ENCODE measurements at places on chromosomes 5 and 9. TPM values are rescaled to one million over a fixed set of nuclear protein-coding genes. Genes with fewer than 3 reads are reported as not detected.

- peak; percentile 69 for DNase-seq
These were observed 237.5 kb downstream of the CD180 start for GRCh38 chr5:66958980-66959641.

DDX4 gene
- not detected for polyA plus RNA-seq

PCDHB6 gene
- polyA plus RNA-seq, result not detected

DNA sequence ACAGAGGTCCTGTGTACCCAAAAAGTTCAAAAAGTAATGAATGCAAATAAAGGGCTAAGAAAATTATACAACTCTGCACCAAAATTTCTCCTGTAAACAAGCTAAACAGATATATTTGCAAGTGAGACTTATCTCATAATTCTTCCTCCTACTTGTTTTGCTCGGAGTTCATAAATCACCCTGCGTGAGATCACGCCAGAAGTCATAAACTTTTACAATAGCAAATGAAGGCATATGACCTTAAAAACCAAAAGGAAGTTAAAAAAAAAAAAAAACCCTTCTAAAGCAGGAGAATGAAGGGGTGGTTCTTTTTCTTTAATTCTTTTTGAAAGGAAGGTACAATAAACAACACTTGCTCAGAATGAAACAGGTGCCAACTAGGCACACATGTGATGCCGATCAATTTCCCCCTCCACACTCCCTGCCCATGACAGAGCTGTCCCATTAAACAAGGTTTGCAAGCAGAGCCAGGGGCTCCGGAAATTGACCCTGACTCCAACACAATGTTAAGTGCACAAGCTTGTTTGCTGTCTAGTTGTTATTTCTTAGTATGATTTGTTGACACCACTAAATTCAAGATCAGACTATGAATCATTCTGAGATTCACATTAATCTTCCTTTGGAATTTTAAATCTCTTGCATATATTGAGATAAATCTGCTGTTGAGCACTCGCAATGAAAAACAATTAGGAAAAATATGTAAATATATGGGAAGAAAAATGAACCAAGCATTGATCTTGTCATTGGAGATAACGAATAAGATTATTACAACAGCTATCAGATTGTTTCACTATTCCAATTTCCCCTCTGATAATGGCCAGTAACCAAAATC lies 46.3 kb downstream of the DROSHA start:
- DNase-seq, result no peak

DNA sequence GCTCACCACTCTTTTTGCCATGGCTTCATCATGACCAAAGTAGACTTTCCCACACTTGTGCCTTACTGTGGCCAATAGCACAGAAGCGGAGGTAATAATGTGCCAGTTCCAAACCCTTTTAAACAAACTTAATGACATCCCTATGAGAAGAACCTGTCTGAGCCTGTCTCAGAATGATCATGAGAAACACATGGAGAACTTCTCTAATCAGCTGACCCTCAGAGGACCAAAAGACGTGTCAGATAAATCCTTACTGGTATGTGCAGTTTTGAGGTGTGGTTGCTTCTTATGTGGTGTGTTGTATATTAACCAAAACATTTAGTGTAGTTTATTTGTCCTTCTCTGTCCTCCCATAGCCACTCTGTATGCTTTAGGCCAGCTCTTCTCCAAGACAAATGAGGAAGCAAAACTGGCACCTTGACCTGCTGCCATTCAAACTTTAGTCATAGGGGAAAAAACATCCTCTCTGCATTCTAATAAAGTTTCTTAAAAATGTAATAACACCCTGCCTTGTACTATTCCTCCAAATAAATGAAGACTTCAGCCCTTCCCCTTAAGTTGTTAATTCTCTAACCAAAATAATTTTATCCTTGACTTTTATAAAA lies 168.9 kb downstream of the MUSK start:
- DNase-seq, result no peak

GRCh38 chr5:119370486-119370885 lies 14.7 kb downstream of the TNFAIP8 start:
- no peak for DNase-seq

DNA sequence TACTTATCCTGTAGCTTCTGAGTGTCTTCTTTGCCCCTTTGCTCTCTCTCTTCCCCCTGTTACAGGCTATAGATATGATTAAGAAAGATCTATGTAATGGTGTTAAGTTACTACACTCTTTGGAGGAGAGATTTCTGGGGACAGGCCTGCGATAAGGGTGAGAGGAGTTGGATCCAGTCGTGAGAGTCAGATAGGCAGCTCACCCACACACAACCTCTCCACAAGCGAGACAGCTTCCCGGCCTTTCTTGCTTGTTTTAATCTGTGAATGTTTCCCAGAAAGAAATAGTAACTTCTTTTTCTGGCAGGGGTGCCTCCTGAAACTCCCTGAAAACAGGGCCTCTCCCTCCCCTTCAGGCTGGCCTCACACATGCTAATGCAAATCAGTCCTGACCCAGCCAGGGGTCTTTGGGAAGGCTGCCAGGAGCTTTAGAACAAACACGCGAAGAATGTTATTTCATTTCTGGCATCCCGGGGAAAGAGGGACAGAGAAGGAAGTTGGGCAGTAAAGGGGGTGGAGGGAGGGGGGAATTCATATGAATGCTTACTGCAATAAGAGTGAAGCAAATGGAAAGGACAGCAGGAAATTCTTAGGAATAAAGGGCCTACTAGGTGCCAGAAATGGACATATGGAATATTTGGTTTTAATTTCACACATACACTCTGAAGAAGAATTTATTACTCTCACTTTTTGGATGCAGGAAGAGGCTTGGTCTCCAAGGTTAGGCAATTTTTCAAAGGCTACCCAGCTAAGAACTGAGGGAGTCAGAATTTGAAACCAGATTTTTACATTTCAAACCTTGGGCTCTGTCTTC lies 215.8 kb upstream of the TRIM32 start:
- no peak for DNase-seq

GRCh38 chr5:14935341-14935740 lies 63.8 kb upstream of the ANKH start:
- no peak for DNase-seq

- DNase-seq, result no peak
These were observed 318.0 kb downstream of the ACTL7B start for GRCh38 chr9:108537756-108538155.

- no peak for DNase-seq
These were observed 576.4 kb upstream of the SGCD start for GRCh38 chr5:155750571-155750970.

DNA sequence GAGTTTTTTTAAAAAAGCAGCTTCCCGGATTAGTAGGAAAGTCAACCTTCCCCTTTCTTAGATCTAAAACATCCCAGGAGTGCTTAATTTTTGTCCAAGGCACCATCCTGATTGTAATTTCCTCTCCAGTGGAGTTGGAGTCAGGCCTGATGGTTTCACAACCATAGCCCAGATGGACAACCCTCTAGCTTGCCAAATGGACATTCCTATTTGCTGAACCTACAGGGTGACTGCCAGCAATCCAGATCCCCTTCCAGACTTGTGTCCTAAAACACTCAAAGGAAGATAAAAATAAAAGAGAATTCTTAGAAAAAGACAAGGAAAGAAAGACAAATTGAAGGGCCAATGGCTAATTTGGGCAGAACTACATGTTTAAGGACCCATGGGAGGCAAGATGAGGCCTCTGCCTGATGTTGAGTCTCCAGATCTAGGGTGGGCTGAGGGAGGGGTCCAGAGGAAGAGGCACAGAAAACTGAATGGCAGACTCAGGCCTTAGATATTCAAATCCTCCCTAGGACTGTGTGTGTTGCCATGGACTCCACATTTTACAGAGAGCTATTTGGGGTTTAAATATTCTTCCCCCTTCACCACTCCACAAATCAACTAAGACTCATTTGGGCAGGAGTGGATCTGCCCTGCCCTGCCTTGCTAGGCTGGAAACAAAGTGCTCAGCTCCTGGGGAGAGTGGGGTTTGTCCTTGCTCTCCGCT lies 38.5 kb upstream of the SLC44A1 start:
- DNase-seq, result peak; percentile 91

DNA sequence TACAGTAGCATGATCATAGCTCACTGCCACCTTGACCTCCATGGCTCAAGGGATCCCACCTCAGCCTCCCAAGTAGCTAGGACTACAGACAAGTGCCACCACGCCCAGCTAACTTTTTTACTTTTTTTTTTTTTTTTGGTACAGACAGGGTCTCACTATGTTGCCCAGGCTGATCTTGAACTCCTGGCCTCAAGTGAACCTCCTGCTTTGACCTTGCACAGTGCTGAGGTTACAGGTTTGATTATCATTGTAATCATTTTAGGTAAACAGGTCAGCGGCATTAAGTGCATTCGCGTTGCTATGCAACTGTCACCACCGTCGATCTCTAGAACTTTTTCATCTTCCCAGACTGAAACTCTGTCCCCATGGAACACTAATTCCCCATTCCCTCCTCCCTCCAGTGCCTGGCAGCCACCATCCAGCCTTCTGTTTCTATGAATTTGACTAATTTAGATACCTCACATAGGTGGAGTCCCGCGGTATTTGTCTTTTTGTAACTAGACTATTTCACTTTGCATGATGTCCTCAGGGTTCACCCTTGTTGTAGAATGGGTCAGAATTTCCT lies 5.8 kb upstream of the CARD19 start:
- peak; percentile 27 for DNase-seq

- no peak for DNase-seq
These were observed 25.9 kb upstream of the MEGF9 start for GRCh38 chr9:120740132-120740531.

ARHGEF28 gene
- 3.4 TPM for polyA plus RNA-seq

DNA sequence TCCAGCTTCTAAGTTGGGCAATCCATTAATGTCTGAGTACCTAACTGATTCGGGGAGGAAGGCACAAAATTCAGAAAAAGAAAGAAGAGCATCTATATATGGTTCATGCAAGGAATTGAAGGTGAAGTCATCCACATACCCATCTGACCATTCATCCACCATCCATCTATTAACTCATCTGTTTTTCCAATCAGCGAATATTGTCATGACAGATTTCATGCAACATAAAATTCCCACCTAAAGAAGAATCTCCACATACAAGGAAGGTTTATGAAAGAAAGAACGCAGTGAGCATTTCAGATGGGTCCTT lies 164.7 kb downstream of the GRIA1 start:
- DNase-seq, result no peak

DNA sequence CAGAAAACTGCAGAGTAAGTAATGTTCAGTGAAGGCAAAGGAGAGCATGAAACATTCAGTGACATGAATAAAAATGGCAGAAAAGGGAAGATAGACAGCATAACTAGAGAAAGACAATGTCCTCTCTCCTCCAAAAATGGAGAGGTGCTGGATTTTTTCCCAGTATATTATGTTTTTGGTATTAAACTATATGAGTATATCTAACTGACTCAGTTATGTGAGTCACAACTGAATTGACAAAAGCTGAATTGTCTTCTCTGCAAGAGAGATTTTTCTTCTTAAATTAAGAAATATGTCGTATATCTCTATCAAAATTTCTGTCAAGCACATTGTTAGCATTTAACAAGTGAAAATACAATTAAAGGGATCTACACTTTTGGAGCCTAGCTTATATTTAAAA lies 375.1 kb downstream of the CHSY3 start:
- DNase-seq, result no peak

DNA sequence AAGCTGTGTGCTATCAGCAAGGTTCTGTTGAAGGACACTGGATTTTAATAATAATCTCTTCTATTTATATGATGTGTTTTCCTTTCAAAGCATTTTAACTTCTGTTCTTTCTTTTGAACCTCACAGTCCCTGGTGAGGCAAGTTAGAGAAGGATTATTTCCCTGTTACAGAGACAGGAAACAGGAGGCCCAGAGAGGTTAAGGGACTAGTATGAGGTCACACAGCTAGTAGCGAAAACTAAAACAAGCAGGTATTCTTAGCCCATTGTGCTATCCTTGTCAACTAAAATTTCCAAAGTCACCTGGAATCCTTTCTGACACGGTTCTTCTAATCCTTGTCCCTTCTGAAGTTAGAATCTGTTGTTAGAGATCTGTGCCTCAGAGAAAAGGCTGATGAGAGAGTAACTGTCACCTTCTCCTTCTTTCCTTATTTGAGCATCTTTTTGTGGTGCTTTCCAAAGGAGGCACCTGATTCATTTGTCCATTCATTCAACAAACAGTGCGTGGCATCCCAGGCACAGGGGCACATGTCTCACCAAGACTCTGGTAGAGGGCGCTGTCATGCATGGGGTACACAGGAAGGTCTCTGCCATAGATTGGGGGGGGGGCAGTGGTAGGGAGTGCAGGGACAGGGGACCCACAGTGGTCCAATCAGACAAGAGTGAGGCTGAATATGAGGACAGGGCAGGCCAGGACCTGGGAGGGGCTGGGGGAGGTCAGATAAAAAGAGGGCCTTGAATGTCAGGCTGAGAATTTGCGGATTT lies 61.5 kb downstream of the CRB2 start:
- DNase-seq, result peak; percentile 54

DNA sequence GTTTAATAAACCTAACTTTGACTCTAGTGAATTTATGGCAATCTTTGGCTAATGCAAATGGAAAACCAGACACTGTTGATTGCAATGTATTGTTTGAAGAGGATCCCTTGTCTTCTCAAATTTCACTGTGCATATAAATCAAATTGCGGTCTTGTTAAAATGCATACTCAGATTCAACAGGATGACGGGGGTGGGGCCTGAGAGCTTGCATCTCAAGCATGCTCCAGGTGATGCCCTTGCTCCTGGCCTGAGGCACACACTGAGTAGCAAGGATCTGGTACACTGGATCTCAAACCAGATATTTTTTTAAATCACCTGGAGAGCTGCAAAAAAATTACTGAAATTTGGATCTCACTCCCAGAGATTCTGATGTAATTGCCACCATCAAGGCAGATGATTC lies 463.7 kb downstream of the DNAH5 start:
- no peak for DNase-seq

DNA sequence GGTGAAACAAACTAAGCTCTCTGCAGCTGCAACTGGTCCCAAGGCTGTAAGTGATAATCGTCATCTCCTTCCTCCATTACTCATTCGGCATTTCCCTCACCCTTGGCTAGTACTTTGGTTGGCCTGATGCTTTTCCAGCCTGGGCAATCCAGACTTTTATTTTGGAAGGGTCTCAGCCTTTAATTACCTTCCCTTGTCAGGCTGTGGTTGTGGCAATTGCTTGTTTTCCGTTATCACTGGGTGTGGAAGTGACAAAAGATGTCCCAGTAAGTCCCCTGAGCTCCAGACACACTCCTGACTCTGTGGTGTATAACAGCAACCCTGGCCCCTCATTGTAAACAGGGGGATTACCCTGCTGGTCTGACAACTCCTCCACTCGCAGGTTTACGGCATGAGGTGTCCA lies 6.3 kb upstream of the FAF2 start:
- no peak for DNase-seq
